ENCODE measurements at places on chromosomes 7 and 10.

DNA sequence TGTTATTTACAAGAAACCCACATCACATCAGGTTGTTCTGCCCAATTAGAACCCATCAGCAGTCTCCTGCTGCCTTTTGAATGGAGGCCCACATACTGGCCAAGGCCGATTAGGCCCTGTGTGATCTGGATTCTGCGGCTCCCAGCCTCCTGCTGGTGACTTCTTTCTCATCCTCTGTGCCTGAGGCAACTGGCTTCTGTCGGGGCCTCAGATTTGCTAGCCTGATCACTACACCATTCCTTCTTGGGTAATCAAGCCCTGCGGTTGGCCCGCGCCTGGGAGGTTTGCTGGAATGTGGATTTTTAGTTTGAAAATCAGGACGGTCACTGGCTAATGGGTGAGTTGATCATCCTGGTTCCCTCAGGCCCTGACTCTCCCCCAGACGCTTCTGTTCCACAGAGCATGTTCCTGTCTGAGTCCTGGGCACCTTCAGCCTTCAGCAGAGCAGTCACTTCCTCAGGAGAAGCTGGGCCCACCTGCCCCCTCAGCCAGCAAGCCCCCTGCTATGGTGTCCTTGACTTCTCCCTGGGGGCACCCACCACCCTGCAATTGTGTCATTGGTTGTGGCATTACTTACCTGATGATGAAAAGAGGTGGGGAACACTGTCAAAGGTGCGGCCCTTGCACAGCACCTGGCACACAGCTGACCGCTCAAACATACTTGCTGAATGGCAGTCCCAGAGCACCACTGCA is 207.6 kb downstream of the PHTF2 start:
- DNase-seq: no peak

GRCh38 chr7:18126281-18126680 is 98.6 kb upstream of the PRPS1L1 start:
- no peak for DNase-seq

- no peak for DNase-seq
Observed at GRCh38 chr10:13317474-13317873, 17.6 kb upstream of the PHYH start.

DNA sequence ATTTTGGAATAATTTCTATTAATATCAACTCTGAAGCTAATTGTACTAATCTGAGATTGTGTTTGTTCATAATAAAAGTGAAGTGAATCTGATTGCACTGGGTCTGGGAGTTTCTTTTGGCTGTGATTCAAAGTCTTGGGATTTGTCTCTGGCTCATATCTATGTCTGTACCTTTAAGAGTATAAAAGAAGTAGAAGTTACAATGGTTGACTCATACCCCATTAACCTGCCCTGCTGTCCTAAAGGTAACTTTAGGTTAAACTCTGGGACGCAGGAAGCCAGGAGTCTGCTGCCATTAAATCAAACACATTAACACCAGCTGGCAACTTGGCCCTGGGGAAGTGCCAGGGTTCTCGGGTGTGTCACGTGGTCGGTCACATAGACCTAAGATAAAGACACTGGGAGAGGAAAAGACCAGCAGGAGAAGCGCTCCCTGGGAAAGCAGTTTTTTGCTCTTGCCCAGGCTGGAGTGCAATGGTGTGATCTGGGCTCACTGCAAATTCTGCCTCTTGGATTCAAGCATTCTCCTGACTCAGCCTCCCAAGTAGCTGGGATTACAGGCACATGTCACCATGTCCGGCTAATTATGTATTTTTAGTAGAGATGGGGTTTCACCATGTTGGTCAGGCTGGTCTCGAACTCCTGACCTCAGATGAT is 17.8 kb downstream of the SCD start:
- no peak for DNase-seq

GRCh38 chr10:33938001-33938400 is 603.5 kb upstream of the NRP1 start:
- no peak for DNase-seq

- DNase-seq: no peak
Observed at GRCh38 chr7:79683916-79684315, 230.4 kb upstream of the MAGI2 start.

DNA sequence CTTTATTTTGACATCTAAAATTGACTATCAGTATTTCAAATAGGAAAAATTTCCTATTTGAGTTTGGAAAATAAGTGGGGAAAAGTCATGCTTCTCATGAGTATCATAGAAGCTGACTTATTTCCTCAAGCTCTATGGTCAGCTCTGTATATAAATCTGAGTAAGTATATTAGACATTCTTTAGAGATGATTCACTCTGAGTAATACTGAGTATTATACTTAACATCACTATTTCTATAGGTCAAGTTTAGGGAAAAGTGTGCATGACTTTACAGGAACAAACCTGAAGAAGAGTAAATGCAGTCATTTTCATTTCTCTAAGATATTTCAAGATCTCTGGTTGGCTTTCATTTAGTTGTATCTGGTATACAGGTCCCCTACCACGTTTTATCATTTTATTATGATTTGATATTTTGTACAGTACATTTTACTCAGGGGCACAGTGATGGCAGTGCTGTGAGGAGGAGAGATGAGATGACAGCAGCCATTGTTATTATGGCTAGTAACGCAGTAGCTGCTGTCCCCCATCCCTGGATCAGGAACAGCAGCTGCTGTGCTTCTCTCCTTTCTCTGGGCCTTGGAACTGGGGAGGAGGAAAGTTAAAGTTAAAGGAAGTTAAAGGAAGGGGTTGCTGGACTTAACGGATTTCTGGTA is 15.2 kb downstream of the SND1 start:
- DNase-seq: no peak

DNA sequence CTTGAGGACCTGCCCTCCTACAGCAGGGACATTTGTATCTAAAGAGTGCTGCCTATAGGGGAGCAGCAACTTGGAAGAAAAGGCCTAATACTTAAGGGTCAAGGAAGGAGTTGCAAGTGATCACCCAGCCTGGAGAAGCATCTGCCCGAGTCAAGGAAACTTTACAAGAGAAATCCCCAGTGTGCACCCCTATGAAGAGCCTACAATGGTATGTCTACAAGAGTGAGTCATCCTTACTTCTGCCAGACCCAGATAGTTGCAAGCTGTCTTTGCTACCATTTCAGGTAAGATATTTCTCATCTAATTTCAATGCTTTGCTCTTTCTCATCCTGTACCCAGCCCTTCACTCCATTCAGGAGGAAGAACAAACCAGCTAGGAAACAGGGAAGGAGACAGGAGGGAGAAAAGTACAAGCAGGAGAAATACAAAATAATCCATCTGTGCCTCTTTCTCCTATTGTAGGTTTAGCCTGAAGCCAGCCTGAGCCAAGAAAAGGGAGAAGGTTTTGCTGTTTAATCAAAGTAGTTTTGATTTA is 34.4 kb upstream of the AGR3 start:
- DNase-seq: no peak

DNA sequence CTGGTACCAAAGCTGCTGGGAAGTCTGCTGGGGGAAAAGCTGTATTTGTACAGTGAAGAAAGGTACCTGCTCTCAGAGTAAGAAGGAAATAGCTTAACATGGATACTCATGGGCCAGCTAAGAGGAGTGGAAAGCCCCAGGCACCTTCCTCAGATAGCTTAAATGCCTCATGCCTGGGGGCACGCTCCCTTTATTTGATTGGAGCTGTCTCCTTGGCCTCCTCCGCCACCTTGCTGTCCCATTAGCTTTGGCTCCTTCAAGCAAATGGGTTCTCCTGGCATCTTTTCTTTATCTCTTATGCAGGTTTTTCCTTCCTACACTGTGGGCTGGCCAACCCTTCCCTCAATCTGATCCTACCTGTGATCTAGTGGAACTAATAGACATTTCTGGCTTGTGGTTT is 318.5 kb downstream of the SH2D4B start:
- no peak for DNase-seq

- no peak for DNase-seq
Observed at GRCh38 chr10:59553162-59553900, 156.3 kb downstream of the SLC16A9 start.

GRCh38 chr10:134247-135131 is 766 bp upstream of the ZMYND11 start:
- DNase-seq: peak; percentile 20

DNA sequence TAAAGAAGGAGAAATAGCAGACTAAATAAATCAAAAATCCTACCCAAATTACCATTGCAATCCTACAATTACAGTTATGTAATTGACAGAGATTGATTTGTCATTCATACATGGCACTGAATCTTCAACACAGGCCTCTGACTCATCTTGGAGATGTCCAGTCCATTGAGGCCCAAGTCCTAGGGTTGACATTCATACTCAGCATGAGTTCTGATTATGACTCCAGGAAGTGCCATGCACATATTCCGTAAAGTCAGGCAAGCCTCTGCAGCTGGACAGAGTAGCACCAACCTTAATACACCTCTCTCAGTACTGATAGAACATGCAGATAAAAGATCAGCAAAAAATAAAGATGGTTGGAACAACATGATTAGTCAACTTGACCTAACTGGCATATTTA is 353.7 kb upstream of the NFE2L3 start:
- DNase-seq: no peak

GRCh38 chr10:62619413-62619738 is 185.1 kb upstream of the ADO start:
- no peak for DNase-seq

DNA sequence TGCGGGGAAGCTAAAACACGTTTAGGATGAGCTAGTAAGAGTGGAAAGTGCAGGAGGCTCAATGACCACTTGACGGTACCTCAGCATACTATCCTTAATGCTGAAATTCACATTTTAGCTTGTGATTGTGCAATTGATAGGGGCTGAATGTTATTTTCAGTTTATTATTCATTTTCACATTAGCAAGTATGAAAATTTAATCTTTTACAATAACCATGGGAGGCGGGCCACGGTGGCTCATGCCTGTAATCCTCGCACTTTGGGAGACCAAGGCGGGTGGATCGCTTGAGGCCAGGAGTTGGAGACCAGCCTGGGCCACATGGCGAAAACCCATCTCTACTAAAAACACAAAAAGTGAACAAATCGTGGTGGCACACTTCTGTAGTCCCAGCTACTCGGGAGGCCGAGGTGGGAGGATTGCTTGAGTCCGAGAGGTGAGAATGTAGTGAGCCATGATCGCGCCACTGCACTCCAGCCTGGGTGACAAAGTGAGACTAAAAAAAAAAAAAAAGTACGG is 22.0 kb upstream of the ANLN start:
- no peak for DNase-seq

DNA sequence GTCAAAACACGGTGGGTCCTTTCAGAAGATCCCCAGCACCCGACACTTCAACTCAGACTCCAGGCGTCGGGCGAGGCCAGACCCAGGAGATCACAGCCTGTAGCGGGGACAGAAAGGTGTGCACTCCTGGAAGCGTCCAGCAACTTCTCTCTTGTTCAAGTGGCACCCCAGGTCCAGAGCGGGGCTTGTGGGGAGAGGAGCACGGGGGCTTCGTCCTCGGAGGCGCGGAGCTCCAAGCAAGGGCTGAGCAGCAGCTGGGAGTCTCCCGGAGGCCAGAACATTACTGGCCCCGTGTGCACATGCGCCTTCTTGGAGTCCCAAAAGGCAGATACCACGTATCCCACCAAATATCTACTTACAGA is 54.9 kb downstream of the ZRANB1 start:
- DNase-seq: no peak

DNA sequence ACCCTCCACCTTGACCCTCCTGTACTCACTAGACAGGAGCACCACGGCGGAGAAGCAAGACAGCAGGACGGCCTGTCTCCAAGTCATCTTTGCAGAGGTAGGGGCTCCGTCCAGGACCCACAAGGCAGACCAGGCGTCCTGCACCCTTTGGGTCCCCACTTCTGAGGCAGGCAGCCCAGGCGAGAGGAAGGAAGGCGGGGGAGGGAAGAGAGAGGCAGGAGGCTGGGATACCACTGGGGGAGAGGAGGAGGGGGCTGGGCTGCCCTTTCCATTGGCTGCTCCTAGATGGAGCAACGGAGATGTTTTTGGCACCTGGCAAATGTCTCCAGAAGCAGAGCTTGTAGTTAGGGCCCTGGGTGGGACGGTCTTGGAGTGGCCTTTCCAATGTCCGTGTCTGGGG is at the start of gene UCMA:
UCMA (minus strand) TSS at position 203 of the 400 bp plus-strand sequence; CDS start at position 87, 116 bp downstream.
- DNase-seq: no peak

GRCh38 chr10:108801775-108802517 is 1121.4 kb downstream of the XPNPEP1 start:
- no peak for DNase-seq

DNA sequence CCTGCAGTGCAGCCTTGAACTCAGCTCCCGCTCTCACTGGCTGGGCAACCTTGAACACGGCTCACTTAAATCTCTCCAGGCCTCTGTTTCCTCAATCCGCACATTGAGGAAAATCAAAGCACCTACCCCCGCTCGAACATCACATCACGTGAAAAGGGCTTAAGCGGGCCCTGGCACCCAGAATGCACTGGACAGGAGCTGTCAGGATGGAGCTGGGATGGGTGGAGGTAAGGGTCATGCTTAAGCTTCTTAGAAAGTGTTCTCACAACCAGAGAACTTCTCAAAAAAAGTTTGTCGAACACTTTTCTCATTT is 55.7 kb upstream of the MGMT start:
- DNase-seq: no peak

GRCh38 chr10:6597478-6597877 is 17.4 kb upstream of the PRKCQ start:
- DNase-seq: no peak

DNA sequence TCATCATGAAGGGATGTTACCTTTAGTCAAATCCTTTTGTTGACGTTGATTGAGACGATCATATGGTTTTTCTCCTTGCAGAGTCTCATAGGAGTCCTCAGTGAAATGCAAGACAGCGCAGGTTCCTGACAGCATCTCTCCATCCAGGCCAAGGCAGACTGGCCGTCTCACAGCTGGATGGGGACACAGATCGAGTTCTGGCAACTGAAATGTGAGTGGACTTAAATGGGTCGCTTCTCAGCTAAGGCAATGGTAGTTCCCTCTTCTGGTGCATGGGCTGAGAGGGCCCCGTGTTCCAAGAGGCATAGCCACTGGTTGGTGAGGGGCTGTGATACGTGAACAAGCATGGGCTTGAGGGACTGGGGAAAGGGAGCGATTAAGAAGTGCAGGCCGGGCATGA is 99.3 kb upstream of the CPXM2 start:
- DNase-seq: no peak

DNA sequence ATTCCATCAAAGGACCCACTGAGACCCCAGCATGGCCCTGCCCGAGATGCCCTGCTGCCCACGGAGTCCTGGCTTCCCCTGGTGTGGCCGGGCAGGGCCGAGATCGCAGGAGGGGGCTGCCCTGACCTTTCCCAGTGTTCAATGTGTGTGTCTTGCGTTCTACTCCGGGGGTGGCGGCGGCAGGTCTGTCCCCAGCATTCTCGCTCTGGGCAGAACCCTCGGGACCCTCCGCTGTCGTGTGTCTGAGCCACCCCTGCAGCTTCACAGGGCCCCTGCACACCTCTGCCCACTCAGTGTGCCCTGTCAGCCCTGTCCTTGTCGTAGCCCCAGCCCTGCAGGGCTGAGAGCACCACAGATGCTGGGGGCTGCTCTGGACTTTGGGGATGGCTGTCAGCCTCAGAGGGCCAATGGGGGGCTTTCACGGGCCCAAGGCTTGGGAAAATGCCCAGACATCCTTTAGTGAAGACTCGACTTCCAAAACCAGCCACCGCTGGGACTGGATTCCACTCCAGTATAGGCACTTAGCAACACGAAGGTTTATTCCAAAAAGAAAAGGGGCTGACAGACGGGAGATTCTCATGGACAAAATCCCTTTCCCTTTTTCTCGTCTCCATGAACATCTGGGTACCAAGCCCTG is 30.0 kb upstream of the KNDC1 start:
- DNase-seq: no peak

- DNase-seq: no peak
Observed at GRCh38 chr7:129213828-129214227, 11.0 kb upstream of the AHCYL2 start.

Measured in stimulated activated CD4-positive, alpha-beta T cell treated with anti-CD3 and anti-CD28 coated beads, Interleukin-15, amount 100 ng/mL, for 1 hour (primary cell).